GM19239 (cell line): ENCODE measurements at places on chromosomes 3 and 15.

GRCh38 chr3:113312416-113312815, 101.1 kb downstream of the BOC start:
- DNase-seq, result no peak

- no peak for DNase-seq
Observed at GRCh38 chr3:87987952-87988351, 70.9 kb downstream of the CGGBP1 start.

- no peak for DNase-seq
Observed at GRCh38 chr3:24151594-24151993, 206.5 kb downstream of the NR1D2 start.

GRCh38 chr3:127802606-127803005, 19.7 kb downstream of the MGLL start:
- no peak for DNase-seq

DNA sequence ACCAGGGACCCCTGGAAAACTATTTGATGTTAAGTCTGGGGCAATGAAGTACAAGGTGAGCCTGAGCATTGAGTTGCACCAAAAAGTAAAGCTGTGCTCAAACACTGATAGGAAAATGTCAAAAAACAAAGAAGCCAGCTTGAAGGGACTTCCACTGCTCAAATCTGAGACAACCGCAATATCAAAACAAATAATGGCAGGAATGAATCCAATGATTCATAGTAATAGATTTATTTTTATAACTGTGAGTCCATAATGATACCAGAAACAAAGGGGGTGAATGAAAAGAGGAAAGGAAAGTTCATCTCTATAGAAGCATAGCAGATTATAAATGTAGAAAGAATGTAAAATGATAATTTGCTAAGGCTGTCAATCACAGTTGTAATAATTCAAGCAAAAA, 237.3 kb upstream of the ZBTB20 start:
- DNase-seq, result no peak

DNA sequence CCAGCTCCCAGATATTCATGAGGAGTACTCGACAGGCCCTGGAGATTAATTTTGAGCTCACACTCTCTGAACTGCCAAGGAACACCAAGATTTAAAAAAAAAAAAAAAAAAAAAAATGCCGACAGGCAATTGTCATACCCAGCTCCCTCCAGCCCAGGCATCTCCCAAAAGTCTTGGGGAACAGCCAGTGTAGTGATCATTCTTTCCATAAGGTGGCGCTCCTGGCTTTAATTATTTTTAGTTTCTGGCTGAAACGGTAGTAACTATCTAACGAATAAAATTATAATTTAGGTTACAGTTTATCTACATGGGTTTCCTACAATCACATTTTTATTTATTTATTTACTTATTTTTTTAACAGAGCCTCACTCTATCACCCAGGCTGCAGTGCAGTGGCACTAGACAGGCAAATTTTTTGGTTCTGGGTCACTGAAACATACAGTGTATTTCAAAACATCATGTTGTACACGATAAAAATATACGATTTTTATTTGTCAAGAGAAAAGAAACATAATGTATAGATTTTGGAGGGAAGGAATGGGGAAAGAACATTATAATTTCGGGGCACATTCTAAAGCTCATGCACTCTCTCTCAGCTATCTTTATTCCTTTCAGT, 157.3 kb downstream of the ADAMTS9 start:
- peak; percentile 6 for DNase-seq

DNA sequence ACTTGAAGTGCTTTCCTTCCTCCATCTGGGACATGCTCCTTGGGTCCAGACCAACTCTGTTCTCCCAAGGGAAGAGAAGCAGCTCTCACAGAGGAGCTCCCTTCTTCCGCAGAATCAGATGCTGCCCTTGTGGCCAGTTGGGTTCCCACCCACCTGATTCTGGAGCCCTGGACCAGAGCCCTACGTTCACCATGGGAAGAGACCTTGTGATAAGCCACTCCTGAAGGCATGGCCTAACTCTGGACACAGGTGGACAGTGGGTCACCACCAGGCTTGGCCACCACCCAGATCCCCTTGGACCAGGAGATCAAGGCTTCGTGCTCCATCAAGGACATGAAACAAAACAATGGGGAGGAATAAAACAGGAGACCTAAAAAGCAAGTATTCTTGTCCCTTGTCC, 172.2 kb downstream of the RPLP1 start:
- no peak for DNase-seq

- DNase-seq, result no peak
Observed at GRCh38 chr3:22587446-22587845, 615.7 kb upstream of the UBE2E2 start.

- DNase-seq, result no peak
Observed at GRCh38 chr3:133868758-133869475, 26.8 kb downstream of the RAB6B start.

DNA sequence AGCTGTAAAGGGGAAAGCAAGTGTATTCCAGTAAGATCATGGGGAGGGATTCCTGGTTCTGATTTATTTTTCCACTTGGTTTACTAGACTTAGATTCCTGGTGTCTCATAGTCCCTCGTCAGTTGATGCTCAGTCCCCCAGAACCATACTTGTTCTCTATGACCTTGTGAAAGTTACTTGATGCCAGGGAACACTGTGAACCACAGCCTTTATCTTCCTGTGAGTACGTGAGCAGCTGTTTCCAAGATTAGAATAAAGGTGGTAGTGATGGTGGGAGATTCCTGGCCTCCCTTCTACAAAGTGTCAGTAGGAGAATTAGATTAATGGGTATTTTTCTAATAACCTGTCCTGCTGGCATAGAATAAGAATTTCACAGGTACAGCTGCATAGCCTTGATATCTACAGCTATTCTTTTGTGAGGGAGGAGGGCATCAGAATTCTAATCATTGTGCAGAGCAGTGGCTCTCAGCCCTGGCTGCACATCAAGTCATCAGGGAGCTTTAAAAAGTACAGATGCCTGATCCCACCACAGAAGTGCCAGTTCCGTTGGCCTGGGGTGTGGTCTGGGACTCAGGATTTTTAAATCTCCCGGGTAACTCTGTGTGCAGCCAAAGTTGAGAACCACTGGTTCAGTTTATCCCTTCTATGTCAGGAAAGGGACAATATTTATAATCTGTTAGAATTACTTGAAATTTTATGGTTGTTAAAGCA, 20.0 kb downstream of the GPD1L start:
- DNase-seq, result no peak

DNA sequence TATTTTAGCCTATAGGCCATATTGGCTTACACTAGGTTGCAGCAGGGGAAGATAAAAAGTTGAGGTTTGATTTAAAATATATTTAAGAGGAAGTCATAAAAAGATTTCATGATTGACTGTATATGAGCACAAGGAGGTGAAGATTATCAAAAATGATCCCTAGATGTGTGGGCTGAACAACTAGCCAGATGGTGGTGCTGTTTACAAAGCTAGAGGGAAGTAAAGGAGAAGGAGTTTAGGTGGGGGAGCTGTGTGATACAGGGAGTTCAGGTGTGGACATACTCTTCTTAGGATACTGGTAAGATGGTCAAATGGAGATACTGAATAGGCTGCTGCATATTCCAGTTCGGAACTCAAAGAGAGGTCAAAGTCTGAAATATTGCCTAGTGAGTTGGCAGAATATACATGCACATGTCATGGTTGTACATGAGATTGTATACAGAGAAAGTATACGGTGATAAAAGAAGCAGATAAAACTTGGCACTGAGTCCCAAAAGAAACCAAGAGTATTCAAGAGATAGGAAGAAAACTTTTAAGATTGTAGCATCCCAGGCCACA, 727.8 kb downstream of the NLGN1 start:
- no peak for DNase-seq

- no peak for DNase-seq
Observed at GRCh38 chr15:72222393-72222792, 8.6 kb downstream of the PKM start.

DNA sequence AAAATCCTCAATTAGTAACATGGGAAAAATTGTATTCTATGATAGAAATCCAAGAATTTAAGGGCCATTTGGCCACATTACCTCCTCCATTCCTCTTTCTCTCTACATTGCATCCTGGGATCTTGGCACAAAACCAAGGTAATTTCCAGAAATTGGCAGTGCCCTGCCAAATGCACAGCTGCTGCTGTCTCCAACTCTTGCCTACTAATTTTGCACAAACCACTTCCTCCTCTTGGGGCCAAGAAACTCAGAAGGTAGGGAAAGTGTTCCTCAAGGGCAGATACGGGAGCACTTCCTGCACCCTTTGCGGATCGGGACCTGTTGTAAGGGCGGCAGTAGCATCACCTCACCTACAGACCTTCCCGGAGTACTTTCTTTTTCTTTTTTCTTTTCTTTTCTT, 57.8 kb downstream of the MAP3K13 start:
- DNase-seq, result no peak

DNA sequence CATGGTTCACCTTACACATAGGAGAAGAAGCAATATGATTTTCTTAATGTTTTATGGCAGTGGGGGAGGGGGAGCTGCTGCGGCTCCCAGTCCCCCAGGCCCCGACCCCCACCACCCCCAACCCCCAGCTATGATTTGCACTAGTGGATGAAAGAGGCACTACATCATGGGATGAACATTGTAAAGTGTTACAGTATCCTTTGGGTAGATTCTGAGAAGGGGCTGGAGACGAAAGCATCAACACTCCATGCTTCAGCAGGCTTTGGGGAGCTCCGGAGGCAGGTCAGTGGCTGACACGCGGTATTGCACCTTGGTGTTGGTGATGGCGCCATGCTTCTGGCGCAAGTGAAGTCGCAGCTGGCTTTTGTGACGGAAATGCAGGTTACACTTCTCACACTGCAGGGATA, 19.9 kb upstream of the RTP2 start:
- DNase-seq, result no peak

GRCh38 chr3:169453256-169454059, 210.1 kb downstream of the MECOM start:
- DNase-seq, result no peak

- DNase-seq, result no peak
Observed at GRCh38 chr3:42730294-42730693, 27.7 kb upstream of the HHATL start.

DNA sequence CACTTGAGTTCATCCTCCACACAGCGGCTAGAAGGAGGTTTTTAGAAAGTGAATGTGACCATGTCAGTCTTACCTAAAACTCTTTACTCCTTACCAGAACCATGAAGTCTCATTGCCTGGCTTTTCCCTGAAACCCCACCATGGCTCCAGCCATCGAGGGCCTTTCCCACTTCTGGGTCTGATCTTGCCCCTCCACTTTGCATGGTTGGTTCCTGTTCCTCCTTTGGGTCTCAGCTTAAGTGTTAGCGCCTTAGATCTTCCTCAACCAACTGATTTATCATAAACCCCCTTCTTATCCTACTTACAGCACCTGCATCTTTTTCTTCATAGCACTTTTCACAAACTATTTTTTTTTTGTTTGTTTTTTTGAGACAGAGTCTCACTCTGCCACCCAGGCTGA, 45.9 kb upstream of the ULK4 start:
- no peak for DNase-seq

DNA sequence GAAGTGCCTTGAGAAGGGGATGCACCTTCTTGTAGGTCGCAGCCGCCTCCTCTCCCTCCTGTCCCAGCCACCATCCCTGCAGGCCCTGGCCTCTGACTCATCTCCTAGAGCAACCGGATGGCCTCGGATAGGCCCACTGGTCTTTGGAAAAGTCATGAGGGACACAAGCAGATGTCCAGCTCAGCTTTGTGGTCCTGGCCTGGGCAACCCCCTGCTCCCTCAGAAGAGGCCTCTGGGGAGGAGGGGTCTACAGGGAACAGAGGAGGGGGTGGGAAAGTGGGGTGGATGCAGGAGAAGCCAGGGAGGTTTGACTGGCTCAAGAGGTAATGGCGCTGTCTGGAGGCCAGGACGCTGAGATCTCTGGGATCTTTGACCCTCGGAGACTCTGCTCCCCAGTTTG, 259.2 kb upstream of the TLE3 start:
- DNase-seq, result no peak

GRCh38 chr3:60217156-60217911, 1033.9 kb downstream of the FHIT start:
- DNase-seq, result no peak

DNA sequence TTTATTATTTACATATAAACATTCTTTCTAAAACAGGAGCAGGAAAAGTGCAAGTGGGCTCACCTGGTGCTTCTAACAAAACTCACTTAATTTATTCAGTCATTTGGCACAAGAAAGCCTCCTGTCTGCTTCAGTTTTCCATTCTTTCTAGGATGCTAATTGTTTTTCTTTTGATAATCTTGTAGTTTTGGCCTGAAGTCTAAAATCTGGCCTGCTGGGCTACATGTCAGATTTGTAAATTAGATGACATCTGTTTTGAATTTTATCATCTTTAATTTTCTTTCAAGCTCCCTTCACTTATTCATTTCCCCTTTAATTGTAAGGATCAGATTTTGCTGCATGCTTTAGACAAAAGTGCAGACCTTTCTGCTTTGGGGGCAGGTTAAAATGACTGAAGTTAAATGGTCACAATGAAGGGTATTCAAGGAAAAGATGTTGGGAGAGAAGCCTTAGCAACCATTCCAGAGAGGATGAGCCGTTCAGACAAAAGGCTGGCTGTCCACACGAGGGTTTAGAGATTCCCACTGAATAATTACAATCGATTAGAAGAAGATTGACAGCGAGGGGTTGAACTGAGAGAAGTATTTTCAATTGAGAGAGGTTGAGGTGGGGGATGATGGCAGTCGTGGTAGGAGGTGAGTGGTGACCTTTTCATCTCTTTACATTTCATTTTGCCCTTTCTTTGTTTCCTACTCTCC, 59.9 kb upstream of the PTX3 start:
- no peak for DNase-seq

DNA sequence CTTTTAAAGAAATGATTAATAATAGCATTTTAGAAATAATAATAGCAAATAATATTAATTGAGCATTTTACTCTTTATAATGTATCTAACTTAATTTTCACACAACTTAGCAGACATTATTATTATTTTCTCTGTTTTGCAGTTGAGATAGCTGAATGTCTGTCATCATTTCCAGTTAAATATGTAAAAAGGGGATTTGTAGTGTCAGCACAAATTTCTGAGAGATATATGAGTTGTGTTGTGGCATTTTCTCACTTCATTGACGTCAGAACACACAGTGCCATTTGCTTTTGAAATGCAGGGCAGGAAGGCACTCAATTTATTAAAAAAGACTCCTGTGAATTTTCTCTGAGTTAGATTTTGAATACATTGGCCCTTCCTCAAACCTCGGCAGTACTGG, 111.0 kb downstream of the GRM7 start:
- DNase-seq, result no peak

- no peak for DNase-seq
Observed at GRCh38 chr3:33982269-33982798, 183.9 kb downstream of the PDCD6IP start.

DNA sequence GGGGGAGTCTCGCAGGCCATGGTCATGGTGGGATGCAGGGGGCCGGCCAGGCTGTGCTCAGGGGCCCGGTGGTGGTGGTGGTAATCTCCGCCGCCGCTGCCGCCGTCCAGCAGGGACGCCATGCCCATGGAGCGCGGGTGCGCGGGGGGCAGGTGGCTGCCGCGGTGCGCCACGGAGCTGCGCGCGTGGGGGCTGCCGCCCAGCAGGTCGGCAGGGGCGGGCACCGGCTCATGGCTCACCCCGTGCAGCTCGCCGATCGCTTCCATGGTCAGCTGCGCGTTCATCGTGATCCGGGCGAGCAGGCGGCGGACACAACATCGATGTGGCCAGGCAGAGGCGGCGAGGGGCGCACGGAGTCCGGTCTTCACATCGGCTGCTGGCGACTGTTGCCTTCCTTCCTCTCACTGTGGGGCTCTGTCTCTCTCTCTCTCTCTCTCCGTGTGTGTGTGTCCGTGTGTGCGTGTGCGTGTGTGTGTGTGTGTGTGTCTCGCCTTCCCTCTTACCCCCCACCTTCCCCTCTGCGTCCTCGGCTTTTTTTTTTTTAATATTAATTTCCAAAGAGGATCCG, 451 bp downstream of the ONECUT1 start:
- no peak for DNase-seq
